Activated CD4-positive, alpha-beta T cell treated with anti-CD3 and anti-CD28 coated beads for 4 hours (primary cell): ENCODE measurements at places on chromosomes 16 and 17.
A peak's percentile ranks its signal among the peaks of the same experiment; 100 is the strongest.

DNA sequence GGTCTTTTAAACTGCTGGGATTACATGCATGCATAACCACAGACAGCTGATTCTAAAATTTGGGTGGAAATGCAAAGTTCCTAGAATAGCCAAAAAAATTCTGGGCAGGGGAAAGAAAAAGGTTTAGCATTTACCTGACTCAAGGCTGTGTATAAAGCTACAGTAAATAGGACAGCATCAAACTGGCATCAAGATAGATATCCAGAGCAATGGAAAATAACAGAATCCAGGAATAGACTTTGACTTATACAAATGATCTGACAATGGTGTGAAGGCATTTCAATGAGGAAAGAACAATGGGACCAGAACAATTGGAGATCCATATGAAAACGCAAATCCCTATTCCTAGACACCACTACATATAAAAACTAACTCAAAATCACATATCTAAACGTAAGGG lies 12.9 kb downstream of the ANKFY1 start:
- no peak for DNase-seq

DNA sequence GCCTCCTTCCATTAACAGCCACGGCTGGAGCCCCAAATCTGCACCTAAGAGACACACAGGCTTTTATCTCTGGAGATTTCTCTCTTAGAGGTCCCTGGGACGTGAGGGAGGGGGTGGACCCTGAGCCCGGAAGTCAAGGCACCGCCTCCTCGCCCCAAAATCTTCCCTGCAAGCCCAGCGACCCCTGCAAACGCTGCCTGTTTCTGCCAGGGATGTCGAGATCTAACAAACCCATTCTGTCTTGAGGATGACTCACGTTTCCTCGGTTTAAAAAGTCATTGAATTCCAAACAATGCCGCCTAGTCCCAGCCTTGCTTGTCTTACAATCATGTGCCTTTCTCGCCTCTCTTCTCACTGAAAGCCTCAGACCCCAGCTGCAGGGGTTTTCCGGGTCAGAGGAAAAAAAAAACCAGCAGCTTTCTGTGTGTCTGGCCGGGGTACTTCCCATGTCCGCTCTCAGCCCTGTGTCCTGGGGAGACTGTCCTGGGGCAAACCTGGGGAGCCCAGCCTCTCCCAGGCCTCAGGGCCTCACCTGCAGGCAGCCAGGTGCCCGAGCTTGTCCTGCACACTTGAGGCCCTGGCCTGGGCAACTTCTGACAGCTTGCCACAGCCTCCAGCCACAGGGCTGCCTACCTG lies 15.4 kb downstream of the ARL2BP start:
- peak; percentile 12 for DNase-seq

- DNase-seq, result no peak
Observed at GRCh38 chr16:54283725-54284318, 2.8 kb downstream of the IRX3 start.

- no peak for DNase-seq
Observed at GRCh38 chr16:27818246-27818645, 245.3 kb downstream of the GSG1L start.

- no peak for DNase-seq
Observed at GRCh38 chr17:47980541-47980940, 9.6 kb downstream of the CDK5RAP3 start.

DNA sequence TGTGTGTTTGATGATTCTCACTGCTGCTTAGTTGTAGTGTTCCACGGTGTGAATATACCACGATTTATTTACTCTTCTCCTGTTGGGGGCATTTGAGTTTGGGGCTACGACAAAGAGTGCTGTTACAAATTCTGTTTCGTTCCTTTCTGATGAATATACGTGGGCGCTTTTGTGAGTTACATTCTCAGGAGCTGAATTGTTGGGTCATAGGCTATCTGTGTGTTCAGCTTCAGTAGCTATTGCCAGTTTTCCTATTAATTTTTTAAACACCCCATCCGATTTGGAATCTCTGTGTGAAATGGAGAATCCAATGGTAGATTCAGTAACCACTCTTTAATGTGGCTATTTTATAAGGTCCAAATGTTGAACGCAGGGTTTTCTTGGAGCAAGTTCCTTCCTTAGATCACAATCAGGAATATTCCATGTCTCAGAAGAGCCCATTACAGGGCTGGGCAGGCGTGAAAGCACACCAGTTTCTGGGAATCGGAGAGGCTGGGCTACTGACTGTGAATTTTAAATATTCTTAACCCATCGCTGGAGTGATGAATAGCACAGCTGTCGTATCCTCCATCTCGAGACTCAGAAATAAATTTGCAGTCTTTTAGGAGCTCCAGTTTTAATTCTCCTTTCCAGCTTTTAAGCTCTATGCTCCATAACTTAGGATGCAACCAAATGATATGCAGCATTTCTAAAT lies 115.9 kb downstream of the PITPNC1 start:
- DNase-seq, result no peak

DNA sequence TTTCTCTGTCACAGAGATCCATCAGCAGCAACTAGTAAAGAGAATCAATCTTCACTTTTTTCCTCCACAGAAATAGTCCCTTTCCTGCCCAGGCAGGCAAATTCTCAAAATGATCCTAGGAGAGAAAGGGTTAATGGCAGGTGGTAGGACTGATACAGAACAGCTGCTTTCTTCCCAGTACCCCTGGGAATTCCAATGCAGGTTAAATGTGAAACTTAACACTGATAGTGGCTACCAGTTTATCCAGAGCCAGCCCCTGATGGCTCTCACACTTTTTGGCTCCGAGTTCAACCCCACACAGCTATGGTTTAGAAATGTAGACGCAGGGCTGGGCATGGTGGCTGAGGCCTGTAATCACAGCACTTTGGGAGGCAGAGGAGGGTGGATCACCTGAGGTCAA lies 22.2 kb downstream of the MARVELD3 start:
- DNase-seq, result no peak

- DNase-seq, result peak; percentile 33
Observed at GRCh38 chr17:48113201-48113676, 5.7 kb downstream of the SNX11 start.

DNA sequence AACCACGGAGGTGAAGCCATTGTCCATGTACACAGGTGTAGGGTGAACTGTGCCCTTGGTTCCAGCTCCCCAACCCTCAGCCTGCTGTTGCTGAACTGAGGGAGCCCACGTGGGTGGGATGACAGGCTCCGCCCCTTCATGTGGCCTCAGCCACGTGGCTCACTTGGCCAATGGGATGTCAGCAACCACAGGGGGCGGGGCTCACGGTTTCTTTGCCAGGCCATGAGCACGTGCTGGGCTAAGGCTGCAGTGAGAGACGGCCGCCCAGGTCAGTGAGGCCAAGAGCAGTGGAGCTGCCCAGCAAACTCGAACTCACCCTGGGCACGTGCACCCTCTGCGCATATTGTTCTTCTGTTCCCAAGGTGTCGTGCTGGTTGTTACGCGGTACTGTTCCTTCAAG lies 282.6 kb downstream of the IRF8 start:
- DNase-seq, result no peak

GRCh38 chr16:8373676-8374431 lies 216.5 kb downstream of the TMEM114 start:
- DNase-seq, result no peak

GRCh38 chr16:10552998-10553491 lies 27.4 kb downstream of the EMP2 start:
- DNase-seq, result peak; percentile 35

- no peak for DNase-seq
Observed at GRCh38 chr17:30920282-30920681, 1.5 kb upstream of the ADAP2 start.

GRCh38 chr17:69335058-69335457 lies 8.1 kb upstream of the ABCA5 start:
- DNase-seq, result no peak
